ENCODE measurements at places on chromosomes 1 and 21.

DNA sequence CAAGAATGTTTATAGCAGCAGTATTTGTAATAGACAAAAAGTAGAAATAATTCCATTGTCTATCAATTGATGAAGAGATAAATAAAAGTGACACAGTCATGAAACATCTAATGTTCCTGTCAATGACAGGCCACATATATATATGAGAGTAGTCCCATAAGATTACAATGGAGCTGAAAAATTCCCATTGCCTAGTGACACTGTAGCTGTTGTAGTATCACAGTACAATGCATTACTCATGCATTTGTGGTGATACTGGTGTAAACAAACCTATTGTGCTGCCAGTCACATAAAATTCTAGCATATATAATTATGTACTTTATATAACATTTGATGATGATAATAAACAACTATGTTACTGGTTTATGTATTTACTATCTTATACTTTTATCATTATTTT lies 141.9 kb upstream of the LYPLAL1 start:
- DNase-seq = no peak

- DNase-seq = no peak
Observed at GRCh38 chr1:206575894-206576737, 36.1 kb downstream of the EIF2D start.

DNA sequence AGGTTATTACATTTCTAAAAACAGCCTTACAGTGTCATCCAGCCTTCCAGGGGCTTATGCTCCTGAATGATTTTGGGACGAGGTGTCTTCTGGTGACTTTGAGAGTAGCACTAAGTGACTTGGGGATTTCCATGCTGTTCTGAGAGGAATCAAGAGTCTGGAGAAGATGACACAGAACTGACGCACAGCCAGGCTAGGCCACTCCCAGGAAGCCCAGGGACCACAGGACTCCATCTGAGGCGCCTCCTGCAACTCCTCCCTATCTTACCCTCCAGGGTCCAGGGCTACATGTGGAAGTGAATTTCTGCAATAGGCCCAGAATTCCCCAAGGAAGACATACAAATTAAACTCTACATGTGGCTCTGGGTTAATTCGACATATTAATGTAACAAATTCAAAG lies 92.5 kb downstream of the SLC25A24 start:
- no peak for DNase-seq

- DNase-seq = no peak
Observed at GRCh38 chr1:11126569-11126968, 26.9 kb upstream of the EXOSC10 start.

Data from glomerular endothelial cell (primary cell).